Sigmoid colon (tissue), 7 donors: ENCODE measurements at places on chromosomes 6 and 20. TPM values are rescaled to one million over a fixed set of nuclear protein-coding genes. Genes with fewer than 3 reads are reported as not detected.

DNA sequence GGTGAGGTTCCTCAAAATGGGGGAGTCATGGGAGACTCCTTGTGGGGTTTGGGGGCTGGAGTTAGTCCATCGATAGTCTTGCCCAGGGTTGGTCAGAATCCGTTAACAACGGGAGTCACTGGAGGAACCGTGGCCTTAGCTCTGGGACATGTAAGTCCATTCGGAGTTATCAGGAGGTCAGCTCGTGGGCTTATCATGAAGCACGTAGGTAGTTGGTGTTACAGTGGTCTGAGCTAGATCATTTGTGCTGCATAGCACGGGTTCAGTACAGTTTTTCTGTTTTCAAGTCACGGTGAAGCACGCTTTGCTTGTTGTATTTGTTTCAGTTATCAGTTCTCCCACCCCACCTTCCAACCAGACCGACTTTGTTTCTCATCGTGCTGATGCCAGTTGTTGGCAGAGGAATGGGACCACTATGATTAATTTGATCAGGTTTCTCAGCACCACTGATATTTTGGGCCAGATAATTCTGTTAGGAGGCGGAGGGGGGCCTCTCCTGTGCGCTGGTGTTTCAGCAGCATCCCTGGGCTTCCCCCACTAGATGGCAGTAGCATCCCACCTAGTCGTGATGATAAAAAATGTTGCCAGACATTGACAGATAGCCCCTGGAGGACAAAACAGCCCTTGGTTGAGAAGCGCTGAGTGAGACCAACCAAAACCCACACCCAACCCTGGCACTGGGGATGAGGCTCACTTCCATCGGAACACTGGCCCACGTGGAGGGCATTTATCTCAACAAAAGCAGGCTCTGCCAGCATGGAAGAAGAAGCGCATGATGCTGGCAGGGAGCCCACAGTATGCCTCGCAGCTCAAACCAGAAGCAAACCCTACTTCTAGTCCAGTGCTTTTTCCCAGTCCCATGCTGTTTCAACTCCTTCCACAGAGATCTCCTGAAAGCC, 2.2 kb upstream of the APMAP start:
- peak; percentile 95 for DNase-seq

DNA sequence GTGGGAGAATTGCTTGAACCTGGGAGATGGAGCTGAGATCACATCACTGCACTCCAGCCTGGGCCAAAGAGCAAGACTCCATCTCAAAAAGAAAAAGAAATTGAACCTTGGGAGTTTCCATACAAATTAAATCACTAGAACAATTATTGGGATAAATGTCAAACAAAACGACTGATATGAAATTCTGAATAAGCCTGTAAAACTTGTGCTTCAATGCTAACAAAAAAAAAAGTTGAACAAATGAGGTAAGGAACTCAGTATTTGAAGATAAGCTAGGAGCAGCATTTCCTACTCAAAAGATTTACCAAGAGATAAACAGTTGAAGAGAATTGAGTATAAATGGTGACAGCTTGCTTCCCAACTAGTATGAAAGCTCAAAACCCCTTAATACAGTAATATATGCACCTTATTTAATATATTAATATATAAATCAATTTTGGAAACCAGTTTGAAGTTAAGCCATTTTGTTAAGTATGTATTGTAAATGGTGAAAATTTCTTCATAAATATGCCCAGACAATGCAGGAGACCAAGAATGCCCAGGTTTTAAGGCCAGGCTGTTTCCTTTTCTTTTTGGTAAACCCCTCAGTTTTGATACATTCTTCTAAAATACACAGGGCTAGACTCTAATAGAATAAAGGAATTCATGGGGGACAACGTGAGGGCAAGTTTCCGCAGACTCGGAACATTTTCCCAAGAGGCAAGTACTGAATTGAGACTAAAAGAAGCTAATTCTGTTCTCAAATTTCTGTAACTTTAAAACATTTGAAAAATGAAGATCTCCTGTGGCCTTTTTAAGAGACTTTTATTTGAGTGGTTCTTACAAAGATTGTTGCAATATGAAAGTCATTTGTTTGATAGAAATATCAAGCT, 3.9 kb downstream of the ROMO1 start:
- no peak for DNase-seq

DNA sequence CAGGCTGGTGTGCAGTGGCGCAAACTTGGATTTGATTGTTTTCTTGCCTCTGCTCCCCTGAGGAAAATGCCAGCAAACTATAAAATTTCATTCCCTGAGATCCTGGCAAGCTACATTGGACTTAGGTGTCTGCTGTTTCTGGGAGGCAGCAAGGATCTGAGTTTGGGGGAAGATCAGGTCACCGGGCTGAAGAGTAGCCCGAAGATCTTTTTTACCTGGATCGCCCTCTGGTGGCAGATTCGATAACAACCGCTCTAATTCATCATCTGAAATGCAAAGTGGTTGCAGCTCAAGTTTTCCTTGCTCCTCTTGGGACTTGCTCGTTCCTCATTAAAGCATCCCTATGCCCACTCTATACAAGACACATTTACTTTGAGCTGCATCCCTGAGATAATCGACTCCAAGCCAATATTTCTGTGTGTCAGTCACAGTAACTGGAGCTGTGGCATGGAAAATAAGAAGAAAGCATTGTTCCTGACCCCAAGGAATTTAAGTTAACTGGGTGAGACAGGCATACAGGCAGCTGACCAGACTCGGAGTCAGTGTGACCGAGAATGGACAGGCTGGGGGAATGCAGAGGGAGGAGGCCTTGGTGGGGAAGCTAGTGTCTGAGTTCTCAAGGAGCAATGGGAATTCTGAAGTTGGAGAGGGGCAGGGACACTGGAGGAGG, 131.8 kb upstream of the PROKR2 start:
- DNase-seq, result no peak

- DNase-seq, result no peak
These were observed 25.3 kb upstream of the CCDC167 start for GRCh38 chr6:37524970-37525318.

- DNase-seq, result no peak
These were observed 2.8 kb upstream of the DOK5 start for GRCh38 chr20:54472607-54473006.

DNA sequence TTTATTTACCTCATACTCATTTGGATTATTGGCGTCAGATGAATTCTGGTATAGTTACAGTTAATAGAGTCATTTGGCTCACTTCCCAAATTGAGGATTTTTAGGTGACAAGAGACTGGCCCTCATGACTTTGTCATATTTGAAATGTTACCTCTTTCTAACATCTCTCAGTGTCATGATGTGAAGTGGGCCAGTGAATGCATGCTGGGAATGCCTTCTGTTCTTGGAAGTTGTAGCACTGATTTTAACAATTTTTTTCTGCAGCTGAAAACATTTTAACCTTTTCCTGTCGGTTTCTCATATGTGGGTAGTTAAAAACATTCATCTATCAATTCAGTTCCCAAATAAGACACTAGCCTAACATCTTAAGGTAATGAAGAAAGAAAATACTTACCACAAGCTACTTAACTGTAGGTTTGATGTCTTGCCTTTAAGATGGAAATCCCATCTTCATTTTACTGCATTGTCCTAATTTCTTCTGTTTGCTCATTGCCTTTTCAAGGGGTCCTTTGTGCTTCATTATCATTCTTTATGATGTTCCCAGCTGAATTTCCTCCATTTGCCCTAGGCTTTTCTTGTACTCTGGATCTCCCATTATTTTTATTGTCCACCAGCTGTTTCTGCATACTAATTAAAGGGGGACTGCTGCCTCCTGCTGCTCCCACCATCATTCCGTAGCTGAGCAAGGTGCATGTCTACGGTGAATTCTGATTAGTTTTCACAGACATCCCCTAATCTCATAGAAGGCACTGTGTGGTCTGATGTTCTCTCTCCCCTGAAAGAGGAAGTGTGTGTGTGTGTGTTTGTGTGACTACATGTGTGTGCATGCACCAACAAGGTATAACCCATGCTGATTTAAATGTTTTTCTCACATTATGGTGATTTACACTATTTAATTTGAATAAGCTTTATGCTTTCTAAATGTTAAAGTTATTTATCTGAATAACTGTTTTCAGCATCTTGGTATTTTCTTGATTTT, 109.5 kb downstream of the B3GAT2 start:
- DNase-seq, result no peak

- no peak for DNase-seq
These were observed 72.4 kb upstream of the TBC1D7 start for GRCh38 chr6:13400772-13401171.

GRCh38 chr20:50870561-50871161, 60.6 kb downstream of the ADNP start:
- no peak for DNase-seq

DNA sequence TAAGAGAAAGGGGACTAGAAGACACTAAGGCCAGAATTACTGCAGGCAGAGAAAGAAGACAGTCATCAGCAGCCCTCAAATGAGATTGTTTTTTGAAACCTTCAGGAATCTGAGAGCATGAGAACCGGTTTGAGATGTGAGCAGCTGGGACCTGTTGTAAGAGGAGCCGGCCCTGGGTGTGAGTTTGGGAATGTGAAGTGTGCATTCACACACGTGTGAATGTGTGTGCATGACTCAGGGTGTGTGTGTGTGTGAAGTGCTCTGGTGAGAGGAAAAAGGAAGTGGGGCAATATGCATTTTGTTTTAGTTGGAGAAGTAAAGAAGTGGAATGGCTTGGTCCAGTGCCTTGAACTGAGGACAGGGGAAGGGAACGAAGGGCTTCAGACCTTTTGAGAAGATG, 4.3 kb downstream of the SCUBE3 start:
- DNase-seq, result no peak

DNA sequence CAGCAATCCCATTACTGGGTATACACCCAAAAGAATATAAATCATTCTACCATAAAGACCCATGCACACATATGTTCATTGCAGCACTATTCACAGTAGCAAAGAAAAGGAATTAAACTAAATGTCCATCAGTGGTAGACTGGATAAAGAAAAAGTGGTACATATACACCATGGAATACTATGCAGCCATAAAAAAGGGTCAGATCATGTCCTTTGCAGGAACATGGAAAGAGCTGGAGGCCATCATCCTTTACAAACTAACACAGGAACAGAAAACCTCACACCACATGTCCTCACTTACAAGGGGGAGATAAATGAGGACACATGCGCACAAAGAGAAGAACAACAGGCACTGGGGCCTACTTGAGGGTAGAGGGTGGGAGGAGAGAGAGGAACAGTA, 60.9 kb downstream of the DCDC2 start:
- no peak for DNase-seq

GRCh38 chr6:160367798-160368547, 19.8 kb downstream of the SLC22A3 start:
- no peak for DNase-seq

GRCh38 chr20:8837396-8837795, 231.5 kb upstream of the PLCB4 start:
- no peak for DNase-seq

GRCh38 chr6:29656157-29656556, 735 bp upstream of the MOG start:
- DNase-seq, result no peak

DNA sequence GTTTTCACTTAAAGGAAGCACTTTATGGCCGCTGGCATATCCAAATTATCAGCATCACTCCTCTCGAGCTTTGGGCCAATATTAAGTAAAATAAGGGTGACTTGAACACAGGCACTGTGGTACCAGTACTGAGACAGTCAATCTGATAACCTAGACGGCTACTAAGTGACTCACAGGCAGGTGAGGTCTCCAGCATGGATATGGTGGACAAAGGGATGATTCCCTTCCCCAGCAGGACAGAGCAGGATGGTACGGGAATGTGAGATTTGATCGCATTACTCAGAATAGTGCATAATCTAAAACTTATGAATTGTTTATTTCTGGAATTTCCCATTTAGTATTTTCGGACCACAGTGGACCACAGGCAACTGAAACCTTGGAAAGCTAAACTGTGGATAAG, 55.7 kb downstream of the TNFRSF21 start:
- DNase-seq, result no peak

- no peak for DNase-seq
These were observed 10.2 kb upstream of the MMS22L start for GRCh38 chr6:97293198-97293696.

- no peak for DNase-seq
These were observed 26.2 kb downstream of the NOX3 start for GRCh38 chr6:155429321-155429893.

GRCh38 chr20:19605786-19606485, 152.1 kb upstream of the RIN2 start:
- DNase-seq, result no peak

- DNase-seq, result no peak
These were observed 90.4 kb downstream of the SLC2A10 start for GRCh38 chr20:46799781-46800408.

DNA sequence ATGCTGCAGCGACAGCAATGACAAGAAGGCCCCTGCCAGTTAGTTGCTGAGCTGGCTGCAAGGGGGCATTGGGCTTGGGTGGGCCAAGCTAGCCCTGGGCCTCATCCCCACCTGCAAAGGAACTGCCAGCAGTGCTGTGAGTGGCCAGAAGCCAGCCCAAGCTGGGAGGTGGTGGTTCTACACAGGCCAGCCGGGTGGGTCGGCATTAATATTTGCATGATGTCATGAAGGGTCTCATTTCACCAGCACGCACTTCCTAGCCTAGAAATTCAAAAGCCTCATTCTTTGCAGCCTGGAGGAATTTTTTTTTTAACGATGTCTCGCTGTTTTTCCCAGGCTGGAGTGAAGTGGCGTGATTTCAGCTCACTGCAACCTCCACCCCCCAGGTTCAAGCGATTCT, 62.0 kb downstream of the IYD start:
- no peak for DNase-seq

DNA sequence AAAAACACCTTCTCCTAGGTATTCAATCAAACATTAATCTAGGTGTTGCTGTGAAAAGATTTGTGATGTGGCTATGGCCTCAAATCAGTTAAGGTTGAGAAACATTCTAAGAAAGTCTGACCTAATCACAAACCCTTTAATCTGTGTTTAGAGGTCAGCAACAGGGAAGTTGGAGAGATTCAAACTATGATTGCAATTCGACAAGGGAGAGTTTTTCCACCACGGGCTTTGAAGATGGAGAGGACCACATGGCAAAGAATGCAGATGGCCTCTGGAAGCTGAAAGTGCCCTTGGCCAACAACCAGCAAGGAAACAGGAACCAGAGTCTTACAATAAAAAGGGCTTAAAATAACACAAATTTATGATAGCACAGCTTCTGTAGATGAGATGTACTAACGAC, 29.6 kb upstream of the LGSN start:
- no peak for DNase-seq

GRCh38 chr6:125742464-125743120, 6.8 kb upstream of the HEY2 start:
- no peak for DNase-seq

The PROKR2 gene
- not detected for total RNA-seq

The SLX4IP gene
- 4.2 TPM for total RNA-seq

The BCAS1 gene
- 2.2 TPM for total RNA-seq

The CENPW gene
- total RNA-seq, result 3.2 TPM

The FBXO5 gene
- 1.9 TPM for total RNA-seq

The RGS17 gene
- total RNA-seq, result 0.71 TPM

The HCRTR2 gene
- total RNA-seq, result not detected

The PREX1 gene
- total RNA-seq, result 15.5 TPM

The DEFB114 gene
- not detected for total RNA-seq

The MYB gene
- 0.55 TPM for total RNA-seq

The KCNQ2 gene
- not detected for total RNA-seq

The TFAP2A gene
- total RNA-seq, result 0.27 TPM

The CLVS2 gene
- 1.8 TPM for total RNA-seq

The ADGRF1 gene
- not detected for total RNA-seq

The TOX2 gene
- total RNA-seq, result 0.27 TPM

The GNMT gene
- total RNA-seq, result 0.54 TPM

The RNF217 gene
- total RNA-seq, result 35.7 TPM

The IL20RA gene
- 0.71 TPM for total RNA-seq
